ENCODE measurements at places on chromosomes 1 and 21. TPM values are rescaled to one million over a fixed set of nuclear protein-coding genes. Genes with fewer than 3 reads are reported as not detected.
A peak's percentile ranks its signal among the peaks of the same experiment; 100 is the strongest.

GRCh38 chr1:197140121-197140520 lies 6.3 kb downstream of the ASPM start:
- DNase-seq = no peak

DNA sequence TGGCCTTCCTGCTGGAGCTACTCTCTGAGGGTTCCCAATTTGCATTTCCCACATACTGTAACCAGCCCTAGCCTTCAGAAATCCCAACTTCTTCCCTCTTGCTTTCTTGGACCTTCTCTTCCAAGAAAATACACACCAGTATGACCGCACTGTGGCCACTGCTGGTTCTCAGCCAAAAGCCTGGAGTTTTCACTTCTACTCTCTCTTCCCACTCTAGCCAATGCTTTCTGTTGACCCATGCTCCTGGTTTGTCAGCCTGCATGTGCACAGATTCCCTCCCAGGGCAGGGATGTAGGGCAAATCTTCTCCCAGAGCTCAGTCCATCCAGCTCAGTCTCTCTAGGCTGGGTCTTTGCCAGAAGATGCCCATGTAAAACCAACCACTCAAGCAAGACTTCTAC lies 664 bp downstream of the SLAMF1 start:
- DNase-seq = no peak

DNA sequence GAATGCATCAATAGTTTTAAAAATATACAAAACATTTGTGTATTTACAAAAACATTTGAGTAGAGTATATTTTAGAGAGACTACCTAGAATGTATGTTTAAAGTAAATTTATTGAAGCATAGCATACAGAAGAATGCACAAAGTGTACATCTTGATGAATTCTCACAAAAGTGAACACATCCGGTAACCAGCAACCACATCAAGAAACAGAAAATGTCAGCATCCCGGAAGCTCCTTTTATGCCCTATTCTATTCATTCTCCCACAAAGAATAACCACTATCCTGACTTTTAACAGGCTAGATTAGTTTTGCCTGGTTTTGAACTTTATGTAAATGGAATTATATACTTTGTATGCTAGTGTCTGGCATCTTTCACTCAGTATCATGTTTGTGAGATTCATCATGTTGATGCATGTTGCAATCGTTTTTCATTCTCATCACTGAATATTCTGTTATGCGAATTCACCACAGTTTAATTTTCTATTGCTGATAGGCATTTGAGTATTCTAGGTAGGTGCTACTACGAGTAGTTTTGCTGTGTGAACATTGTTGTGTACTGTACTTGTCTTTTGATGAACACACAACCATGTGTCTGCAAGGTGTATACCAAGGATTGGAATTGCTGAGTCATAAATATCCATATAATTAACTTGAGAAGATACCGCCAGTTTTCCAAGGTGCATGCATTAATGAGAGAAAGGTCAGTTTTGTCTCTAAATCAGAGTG lies 75.4 kb downstream of the CACHD1 start:
- peak; percentile 10 for DNase-seq

- DNase-seq = no peak
Measured at GRCh38 chr21:40158366-40158765, 291.1 kb downstream of the PCP4 start.

The SIM2 gene
- not detected for total RNA-seq

The DAB1 gene
- not detected for total RNA-seq

Measured in activated naive CD8-positive, alpha-beta T cell treated with anti-CD3 and anti-CD28 coated beads for 36 hours (primary cell).